Sciatic nerve (tissue), 2 donors: ENCODE measurements at places on chromosomes 12 and 14.
A peak's percentile ranks its signal among the peaks of the same experiment; 100 is the strongest.

GRCh38 chr12:58288190-58288589, 346.8 kb downstream of the ATP23 start:
- DNase-seq: no peak

- DNase-seq: no peak
Observed at GRCh38 chr12:132429946-132430643, 59.9 kb upstream of the FBRSL1 start.

DNA sequence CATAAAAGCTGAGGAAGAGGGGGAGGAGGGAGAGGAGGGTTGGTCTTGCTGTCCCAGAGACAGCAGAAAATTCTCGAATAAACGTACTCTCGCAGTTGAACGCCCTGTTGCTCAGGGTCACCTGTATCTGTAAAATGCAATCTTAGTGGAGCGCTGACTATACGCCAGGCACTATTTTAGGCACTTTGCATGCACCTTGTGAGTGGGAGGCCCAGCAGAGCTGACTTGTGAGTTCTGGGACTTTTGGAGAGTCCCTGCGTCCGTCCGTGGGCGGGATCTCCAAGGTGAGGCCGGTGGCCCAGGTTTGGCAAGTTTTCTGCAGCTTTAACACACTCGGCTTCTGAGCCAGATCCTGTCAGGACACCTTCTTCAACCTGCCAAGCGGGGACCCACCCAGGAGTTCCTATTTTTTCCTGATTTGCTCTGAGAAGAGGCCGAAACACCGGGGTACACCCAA, 32.5 kb upstream of the PLEKHG6 start:
- DNase-seq: peak; percentile 71

GRCh38 chr12:130983328-130984017, 29.8 kb downstream of the ADGRD1 start:
- no peak for DNase-seq

DNA sequence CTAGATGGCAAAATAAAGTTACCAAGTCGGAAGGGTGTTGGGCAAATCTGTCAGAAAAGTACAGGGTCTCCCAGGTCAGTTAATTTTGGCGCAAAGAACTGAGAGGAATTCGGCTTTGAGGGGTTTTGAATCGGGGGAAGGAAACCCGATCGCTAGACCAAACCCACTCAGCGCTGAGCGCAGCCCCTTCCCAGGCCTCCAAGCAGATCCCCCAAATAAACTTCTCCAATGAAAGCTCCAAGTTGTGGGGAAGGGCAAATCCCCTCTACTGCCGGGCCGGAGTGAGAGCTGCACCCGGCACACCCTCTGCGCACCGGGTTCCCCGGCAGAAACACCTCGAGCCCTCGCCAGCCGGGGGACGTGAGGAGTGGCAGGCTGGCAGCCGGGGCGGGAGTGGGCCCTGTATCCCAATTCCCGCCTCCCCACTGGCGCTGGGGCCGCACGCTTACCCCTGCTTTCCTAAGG, 441 bp downstream of the E2F7 start:
- peak; percentile 58 for DNase-seq

DNA sequence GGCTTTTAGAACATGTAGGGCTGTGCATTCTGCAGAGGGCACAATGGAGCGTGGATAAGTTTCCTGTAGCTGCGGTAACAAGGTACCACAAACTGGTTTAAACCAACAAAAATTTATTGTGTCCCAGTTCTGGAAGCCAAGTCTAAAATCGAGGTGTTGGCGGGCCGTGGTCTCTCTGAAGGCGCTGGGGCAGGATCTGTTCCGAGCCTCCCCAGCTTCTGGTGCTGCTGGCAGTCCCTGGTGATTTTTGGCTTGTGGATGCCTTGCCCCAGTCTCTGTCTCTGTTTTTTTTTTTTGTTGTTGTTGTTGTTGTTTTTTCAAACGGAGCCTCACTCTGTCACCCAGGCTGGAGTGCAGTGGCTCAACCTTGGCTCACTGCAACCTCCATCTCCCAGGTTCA, 77.5 kb downstream of the ACACB start:
- no peak for DNase-seq

- no peak for DNase-seq
Observed at GRCh38 chr12:18139989-18140596, 50.1 kb upstream of the RERGL start.

DNA sequence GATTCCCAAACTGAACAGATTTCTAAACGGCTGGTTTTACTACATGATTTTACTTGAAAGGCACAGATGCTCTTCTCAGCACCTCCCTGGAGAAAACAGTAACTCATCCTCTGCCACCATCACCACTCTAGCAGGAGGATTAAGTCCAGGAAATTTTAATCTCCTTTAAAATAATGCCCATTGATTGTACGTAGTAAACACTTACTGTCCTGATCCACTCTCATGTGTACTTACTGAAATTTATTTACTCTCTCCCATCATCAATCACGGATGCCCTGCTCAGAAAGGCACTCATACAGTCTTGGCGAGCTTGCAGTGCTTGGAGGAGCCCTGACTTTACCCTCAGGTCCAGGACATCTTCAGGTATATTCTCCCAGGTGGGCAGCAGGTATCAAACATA, 239.8 kb upstream of the EGLN3 start:
- DNase-seq: no peak

GRCh38 chr12:115421350-115421749, 737.4 kb upstream of the TBX3 start:
- no peak for DNase-seq

- no peak for DNase-seq
Observed at GRCh38 chr14:99213101-99213500, 58.9 kb downstream of the BCL11B start.

DNA sequence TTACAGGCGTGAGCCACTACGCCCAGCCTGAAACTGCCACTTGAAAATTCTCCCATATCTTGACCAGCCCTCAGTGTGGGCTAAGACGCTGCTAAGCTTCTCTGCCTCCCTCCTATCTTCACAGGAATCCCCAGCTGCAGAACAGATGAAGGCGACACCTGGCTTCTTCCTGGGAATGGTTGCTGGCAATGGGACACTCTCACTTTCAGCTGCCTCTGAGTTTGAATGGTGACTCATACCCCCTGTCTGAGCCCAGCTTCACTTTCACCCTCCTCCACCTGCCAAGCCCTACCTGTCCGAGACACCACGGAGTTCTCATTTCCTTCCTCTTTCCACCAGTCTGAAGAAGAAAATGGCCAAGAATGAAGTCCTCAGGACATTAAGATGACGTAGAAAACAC, 18.3 kb upstream of the VASH1 start:
- DNase-seq: no peak

DNA sequence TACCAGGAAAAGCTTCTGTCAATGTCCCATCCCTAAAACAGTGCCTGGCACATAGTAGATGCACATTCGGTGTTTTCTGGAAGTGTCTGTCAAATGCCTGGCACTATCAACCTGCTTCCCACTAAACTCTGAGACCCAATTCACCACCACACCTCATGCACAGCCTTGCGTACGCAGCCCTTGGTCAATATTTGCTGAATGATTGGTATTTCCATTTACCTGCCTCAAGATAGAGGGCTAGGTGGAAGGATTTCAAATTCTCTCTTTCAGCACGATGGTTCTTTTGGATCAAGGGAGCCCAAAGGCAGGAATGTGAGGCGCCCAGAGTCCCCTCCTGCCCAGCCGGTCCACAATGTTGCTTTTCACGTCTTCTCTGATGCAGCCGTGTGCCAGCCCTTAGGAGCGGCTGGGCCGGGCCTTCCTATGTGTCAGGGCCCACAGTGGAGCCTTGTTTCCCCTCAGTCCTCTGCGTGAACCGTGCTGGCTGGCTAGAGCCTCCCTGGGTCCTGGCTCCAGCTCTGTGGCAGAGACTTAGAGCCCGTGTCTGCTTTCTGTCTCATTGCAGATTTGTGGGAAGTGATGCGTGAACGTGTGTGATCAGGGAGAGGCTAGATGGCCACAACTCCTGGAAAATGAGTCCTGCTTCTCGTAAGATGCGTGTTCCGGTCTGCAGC, 99.9 kb upstream of the RFLNA start:
- DNase-seq: no peak

GRCh38 chr14:42110167-42110566, 503.5 kb downstream of the LRFN5 start:
- no peak for DNase-seq
